NCI-H2081 treated with DMSO at 0.1 percent for 48 hours (cell line): ENCODE measurements at places on chromosomes 3 and 15.

DNA sequence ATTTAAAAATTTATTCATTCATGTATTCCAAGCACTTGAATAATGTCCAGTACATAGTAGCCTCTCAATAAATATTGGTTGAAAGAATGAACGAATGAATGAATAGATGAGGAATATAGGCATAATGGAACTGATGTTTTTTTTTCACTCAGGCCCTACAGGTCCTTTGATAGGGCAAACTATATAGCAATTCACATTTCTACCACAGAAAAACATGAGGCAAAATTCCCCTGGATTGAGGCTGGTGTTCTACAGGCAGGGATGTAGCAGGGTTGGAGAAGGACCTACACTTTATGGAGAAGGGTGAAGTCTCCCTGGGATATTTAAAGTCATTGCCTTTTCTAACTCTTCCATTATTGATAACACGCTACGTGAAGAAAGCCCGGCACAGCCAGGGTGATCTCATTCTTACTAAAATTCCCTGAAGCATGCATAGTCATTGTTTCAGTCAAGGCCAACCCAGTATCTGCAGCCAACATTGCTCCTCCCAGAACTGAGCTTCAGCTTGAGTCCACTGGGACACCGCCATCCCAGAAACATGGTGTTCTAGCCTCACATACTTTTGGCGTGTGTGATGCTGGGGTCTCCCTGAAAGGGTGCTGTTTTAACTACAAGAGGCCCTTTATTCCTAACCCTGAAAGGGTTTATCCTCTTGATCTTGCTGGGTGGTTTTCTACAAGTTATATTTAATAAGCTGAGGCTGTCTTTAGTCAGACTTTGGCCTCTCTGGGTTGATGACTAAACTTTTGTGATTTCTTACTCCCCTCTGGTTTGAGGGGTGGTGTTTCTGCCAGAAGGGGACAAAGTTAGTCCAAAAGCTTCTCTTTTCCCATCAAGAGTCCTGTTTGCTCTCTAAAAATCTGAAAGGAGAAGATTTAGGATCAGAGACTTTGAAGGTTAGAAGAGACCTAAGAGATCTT, 25.9 kb upstream of the FBN1 start:
- no peak for DNase-seq

GRCh38 chr3:148335612-148336011, 362.1 kb upstream of the AGTR1 start:
- DNase-seq = no peak

DNA sequence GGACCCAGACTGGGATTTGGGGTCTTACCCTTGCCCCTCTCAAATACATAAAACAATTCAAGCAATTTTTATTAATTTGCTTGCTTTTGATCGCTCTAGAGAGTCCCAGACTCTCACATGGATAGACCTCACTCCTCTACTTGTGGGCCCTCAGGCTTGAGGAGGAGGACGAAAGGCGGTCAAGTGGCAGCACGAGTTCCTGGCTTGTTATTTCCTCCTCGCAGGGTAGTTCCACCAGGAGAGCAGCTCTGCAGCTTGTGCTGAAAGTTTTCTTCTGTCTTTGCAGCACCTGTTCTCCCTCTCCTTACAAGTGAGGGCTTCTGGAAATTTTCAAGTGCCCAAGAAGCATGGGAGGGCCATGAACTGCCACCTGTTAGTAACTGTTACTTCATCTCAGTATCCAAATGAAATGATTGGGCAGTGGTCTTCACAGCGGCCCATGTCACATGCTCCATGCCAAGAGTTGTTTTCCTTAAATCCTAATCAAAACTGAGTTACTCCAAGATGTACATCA, 22.7 kb downstream of the ABI3BP start:
- no peak for DNase-seq

DNA sequence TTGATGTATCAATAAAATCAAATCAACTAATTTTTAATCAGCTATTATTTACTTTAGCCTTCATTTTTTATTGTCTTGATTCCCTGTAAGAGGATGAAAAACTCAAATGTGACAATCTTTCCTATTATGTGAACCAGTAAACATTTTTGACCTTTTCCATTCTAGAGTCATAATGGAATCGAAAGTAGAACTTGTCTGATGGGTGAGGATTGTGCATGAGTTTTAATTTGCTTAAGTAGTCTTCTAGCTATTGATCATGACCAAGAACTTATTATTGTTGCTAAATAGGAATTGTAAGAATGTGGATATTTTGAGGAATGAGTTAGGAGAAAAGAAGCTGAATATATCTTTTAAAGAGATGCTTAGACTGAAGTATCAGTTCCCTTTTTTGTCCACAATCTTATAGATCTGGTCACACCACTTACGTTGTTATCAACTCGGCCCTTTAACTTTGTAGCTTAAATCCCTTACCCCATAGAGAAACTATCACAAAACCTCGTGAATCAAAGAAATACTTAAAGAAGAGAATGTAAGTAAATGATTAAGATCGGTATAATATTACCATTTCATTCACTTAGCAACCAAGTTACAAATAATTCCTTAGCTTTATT, 147.3 kb downstream of the TP63 start:
- DNase-seq = no peak

DNA sequence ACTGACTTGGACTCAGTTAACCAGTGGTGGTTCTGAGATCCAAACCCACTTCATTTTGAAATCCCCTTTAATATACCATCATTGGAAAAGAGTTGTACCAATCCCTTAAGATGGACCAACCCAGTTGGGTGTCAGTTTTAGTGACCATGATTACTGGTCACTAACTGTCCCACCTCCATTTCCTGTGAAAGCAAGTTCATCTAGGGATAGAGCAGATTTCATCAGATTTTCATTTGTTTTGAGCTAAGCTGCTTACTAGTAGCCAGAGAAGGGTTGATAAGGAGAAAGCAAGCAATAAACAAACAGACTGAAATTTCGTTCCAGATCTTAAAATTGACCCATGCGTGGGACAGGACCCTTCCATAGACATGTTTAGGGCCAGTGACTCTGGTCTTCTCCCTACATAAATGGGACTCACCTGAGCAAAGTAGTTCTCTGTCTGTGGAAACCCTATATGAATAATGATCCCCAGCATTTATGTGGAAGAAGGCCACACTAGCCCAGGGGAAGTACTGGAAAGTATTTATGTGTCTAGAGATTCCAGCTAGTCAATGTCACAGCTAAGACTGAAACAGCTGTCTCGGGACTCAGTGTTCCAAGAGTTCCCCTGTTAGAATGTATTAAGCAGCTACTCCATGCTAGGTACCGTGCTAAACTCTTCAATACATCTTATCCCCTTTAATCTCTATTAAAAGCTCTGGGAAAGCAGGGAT, 196.0 kb upstream of the BCL6 start:
- no peak for DNase-seq

- no peak for DNase-seq
Observed at GRCh38 chr3:109933576-109933975, 596.2 kb upstream of the DPPA4 start.

GRCh38 chr15:27826902-27827714, 272.0 kb downstream of the OCA2 start:
- no peak for DNase-seq
